Renal cortex interstitium (tissue), 15 donors: ENCODE measurements at places on chromosomes 16 and 17. TPM values are rescaled to one million over a fixed set of nuclear protein-coding genes. Genes with fewer than 3 reads are reported as not detected.

- no peak for DNase-seq
Measured at GRCh38 chr17:2393954-2394749, 6.7 kb downstream of the MNT start.

- DNase-seq = no peak
Measured at GRCh38 chr16:49896447-49896964, 40.6 kb upstream of the ZNF423 start.

- no peak for DNase-seq
Measured at GRCh38 chr16:64121473-64121872, 1000.4 kb downstream of the CDH11 start.

- no peak for DNase-seq
Measured at GRCh38 chr17:45403906-45404490, 28.7 kb downstream of the ARHGAP27 start.

DNA sequence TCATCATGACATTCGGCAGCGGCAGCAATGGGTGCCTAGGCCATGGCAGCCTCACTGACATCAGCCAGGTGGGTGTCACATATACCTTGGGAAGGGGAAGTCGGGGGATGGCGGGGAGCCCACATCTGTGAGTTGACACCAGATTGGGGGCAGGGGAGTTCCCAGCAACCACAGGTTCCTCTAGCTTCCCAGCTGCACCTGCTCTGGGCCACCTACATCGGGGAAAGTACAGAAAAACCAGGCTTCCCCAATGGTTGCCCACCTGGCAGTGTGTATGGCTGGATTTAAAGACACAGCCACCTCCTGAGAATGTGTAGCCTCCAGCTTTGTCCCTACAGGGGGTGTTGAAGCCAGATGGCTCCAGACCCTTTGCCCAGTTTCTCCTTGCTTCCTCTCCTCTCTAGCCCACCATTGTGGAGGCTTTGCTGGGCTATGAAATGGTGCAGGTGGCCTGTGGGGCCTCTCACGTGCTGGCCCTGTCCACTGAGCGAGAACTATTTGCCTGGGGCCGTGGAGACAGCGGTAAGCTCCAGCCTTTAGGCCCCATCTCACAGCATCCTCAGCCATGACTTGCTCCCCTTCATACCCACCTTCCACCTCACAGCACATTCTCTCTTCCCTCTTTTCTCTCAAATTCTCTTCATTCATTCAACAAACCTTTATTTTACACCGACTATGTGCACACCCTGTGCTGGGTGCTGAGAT, 5.0 kb upstream of the TRAF4 start:
- no peak for DNase-seq

GRCh38 chr17:50059256-50059655, 3.3 kb downstream of the ITGA3 start:
- DNase-seq = no peak

PALB2 gene
- polyA plus RNA-seq = 25.2 TPM

TNFRSF17 gene
- 0.34 TPM for polyA plus RNA-seq

DNA sequence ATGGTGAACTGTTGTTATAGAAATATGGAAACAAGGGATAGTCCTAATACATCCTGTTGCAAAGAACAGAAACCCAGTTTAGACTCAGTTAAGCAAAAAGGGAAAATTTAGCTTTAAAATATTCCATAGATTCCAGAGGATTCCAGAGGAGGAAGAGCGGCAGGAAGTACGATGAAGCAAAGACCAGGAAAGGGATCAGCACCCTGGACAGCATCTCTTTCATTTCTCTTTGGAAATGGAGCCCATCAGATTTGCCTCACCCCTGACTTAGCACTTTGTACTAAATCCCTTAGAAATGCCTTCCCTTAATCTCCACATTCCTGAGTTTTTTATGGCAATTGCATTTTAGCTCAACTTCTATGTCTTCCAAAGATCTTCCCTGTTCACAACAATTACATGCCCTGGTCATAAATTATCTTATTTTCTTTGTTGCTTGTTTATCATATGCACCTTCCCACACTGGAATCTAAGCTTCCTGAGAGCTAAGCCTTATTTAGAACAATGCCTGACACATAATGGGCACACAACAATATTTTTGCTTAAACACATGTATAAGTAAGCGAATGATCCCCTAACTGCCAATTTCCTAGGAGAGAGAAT, 150.0 kb upstream of the RBFOX1 start:
- DNase-seq = no peak

MYH1 gene
- polyA plus RNA-seq = 0.08 TPM

GRCh38 chr17:78125138-78125913, 3.2 kb downstream of the TMC6 start:
- DNase-seq = no peak

GPRC5C gene
- 134 TPM for polyA plus RNA-seq

CLEC3A gene
- polyA plus RNA-seq = 0.21 TPM

DNA sequence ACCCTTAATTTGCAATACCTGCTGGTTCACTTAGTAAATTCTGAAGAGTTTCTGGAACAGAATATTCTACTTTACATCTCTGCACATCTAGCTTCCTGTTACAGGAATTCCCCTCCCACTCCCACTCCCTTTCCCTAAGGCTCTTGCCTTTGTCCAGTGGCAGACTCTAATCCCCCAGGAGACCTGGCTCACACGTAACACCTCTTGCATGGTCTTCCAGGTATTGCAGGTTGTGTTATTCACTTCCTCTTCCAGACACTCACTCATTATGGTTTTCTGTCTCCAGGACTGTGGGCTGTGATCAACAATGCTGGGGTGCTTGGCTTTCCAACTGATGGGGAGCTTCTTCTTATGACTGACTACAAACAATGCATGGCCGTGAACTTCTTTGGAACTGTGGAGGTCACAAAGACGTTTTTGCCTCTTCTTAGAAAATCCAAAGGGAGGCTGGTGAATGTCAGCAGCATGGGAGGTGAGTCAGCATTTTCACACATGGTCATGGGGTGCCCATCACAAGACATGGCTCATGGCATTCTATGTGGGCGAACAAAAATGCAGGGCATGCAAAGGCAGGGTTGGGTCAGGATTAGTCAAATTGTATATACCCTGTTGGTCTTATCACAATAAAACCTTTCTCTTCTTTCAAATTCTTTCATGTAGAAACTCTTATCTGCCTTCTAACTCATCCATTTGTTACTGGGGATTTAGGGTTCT, 35.8 kb downstream of the HSD17B2 start:
- DNase-seq = no peak

SMTNL2 gene
- polyA plus RNA-seq = 57.6 TPM

DNA sequence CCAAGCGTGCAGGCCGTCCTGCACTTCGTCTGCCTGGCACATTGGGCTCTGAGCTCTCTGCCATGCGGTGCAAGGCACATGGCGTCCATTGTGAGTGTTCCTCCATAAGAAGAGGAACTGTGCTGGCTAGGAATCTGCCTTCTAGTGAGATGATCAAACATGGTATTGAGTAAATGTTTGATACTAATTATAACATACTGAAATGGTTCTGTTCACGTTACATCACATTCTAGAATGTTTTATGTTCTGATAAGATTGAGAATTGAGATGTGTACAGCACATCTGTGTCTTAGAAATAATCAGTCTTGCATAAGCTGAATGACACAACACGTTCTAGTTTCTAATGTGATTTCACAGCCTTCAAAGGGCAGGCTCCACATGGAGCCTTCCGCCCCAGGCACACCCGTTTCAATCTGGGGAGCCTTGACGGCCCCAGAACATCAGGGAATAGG, 42.9 kb downstream of the USP10 start:
- no peak for DNase-seq

KRTAP2-2 gene
- not detected for polyA plus RNA-seq

RRAD gene
- polyA plus RNA-seq = 2.4 TPM

GRCh38 chr17:65931246-65932149, 260.4 kb downstream of the CEP112 start:
- no peak for DNase-seq

ABCC6 gene
- 26.3 TPM for polyA plus RNA-seq

DNA sequence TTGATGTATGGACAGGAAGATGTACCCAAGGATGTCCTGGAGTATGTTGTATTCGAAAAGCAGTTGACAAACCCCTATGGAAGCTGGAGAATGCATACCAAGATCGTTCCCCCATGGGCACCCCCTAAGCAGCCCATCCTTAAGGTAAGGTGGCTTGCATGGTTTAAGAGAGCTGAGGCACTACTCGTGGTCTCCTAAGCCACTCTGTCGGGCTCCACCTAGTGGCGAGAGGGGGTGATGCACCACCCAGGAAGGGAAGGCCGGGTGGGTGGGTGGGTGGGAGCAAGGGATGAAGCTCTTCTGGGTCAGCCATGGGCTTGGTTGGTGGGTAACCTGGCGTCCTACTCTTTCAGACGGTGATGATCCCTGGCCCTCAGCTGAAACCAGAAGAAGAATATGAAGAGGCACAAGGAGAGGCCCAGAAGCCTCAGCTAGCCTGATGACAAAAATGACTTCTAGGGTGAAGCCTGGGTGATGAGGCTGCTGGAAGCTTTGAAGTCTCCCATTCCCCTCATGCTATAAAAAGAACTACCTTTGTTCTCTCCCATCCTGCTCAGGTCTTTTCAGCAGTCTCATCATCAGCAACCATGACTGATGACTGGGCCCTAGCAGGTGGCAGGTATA, 21.5 kb downstream of the GPR179 start:
- DNase-seq = peak; percentile 30

GRCh38 chr17:32386844-32387243, 36.9 kb downstream of the ZNF207 start:
- DNase-seq = no peak

TEX14 gene
- polyA plus RNA-seq = 0.73 TPM

DNA sequence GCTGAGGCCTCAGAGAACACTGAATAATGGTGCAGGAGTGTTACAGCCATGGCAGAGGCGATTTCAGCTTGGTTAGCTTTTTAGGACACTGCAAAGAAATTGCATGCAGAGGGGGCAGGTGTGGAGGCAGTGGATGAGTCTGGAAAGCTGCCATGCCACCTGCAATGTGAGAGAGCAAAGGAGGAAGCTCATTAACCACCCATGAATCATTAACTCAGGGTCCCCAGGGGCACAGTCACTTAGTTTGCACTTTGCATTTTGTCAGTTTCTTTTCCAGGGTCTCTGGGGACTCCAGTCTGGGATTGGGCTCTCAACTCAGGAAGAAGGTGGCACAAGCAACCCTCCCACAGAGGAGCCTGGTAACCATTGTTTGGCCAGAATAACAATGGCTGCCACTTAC, 132.9 kb downstream of the USP31 start:
- DNase-seq = peak; percentile 22

GRCh38 chr16:56357241-56357764, 68.0 kb downstream of the AMFR start:
- no peak for DNase-seq

- DNase-seq = no peak
Measured at GRCh38 chr17:40293363-40293762, 5.7 kb downstream of the CDC6 start.

DNA sequence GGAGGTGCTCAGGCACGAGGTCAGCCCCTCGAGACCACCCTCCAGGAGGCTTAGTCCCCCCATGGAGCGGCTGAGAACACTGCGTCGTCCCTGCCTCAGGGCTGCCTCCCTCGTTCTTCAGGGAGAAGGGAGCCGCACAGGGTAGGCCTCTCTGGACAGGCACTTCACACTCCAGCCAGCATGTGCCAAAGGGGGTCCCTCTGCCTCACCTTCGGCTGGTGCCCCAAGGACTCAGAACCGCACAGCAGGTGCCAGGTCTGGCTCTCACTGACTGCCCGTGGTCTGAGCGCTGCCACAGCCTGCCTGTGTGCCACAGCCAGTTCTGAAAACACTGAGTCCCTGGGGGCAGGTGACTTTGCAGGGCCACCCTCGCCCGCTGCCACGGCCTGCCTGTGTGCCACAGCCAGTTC, 7.1 kb downstream of the P2RX5 start:
- no peak for DNase-seq

MT1X gene
- polyA plus RNA-seq = 27.0 TPM

PLK1 gene
- polyA plus RNA-seq = 31.2 TPM

GRCh38 chr17:18226284-18226945, 980 bp downstream of the LLGL1 start:
- no peak for DNase-seq

KRTAP1-3 gene
- not detected for polyA plus RNA-seq

KRT15 gene
- polyA plus RNA-seq = 2.0 TPM

TNRC6C gene
- 11.5 TPM for polyA plus RNA-seq

TEDC2 gene
- 8.5 TPM for polyA plus RNA-seq

GRCh38 chr16:50743581-50744225, 1.8 kb downstream of the CYLD start:
- DNase-seq = no peak

- DNase-seq = no peak
Measured at GRCh38 chr16:49622421-49623402, 233.2 kb downstream of the ZNF423 start.

- no peak for DNase-seq
Measured at GRCh38 chr16:72814226-72814625, 233.7 kb downstream of the ZFHX3 start.

SLFN14 gene
- polyA plus RNA-seq = 0.23 TPM

NGFR gene
- polyA plus RNA-seq = 4.5 TPM

DNA sequence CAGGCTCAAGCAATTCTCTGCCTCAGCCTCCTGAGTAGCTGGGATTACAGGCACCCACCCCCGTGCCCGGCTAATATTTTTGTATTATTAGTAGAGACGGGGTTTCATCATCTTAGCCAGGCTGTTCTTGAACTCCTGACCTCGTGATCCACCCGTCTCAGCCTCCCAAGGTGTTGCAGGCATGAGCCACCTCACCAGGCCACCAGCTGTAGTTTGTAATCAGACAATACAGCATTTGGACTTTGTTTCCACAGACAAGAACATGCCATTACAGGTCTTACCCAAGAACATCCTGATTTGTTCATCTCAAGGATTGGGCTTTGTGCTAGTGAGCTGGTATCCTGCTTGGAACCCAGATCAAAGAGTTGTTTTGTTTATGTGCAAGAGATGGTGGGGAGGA, 30.1 kb downstream of the C17orf100 start:
- DNase-seq = no peak

GRCh38 chr17:81165246-81166032, at the start of gene PVALEF:
TSS of gene PVALEF (plus strand) at chr17:81165507. CDS start at chr17:81181227, 15,720 bp downstream.
- DNase-seq = no peak

DNA sequence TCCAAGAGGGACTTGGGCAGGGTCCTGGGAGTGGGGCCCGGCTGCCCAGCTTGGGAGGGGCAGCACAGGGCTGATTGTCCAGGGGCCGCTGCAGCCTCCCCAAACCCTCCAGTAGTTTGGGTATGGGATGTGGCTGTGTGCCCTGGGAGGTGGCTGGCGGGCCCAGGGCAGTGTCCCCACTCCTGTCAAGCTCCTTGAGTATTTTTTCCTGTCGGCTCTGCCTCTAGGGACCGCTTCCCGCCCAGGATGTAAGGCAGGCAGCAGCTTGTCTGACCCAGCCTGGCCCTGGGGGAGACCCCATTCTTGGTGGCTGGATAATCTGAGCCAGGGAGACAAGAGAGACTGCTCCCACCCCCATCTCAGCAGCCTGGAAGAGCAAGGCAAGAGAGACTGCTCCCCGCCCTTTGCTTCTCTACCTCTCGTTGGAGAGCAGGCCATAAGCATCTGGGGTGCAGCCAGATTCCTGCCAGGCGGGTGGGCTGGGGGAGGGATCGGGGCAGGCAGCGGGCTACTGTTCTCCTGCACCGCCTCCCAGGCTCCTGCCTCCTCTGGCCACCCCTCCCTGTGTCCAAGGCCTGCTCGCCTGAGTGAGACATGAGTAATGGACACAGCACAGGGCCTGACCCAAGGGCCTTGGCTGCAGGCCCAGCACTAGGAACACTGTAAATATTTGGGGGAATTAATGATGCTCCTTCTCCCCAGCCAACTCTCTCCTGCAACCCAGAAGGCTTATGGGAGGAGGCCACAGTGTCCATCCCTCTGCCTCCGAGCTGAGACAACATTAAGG, 18.4 kb upstream of the ITGA3 start:
- DNase-seq = no peak

- DNase-seq = no peak
Measured at GRCh38 chr17:76107509-76107908, 3.9 kb upstream of the EXOC7 start.

- DNase-seq = no peak
Measured at GRCh38 chr17:63699638-63700527, at the start of gene LIMD2. TSS of gene LIMD2 (minus strand) at chr17:63700125. CDS start at chr17:63699298, 827 bp downstream.

- peak; percentile 94 for DNase-seq
Measured at GRCh38 chr16:46689365-46690280, at the start of gene ORC6. TSS of gene ORC6 (plus strand) at chr16:46689659. CDS start at chr16:46689706, 47 bp downstream.
